ENCODE measurements at places on chromosomes 5 and 9.

DNA sequence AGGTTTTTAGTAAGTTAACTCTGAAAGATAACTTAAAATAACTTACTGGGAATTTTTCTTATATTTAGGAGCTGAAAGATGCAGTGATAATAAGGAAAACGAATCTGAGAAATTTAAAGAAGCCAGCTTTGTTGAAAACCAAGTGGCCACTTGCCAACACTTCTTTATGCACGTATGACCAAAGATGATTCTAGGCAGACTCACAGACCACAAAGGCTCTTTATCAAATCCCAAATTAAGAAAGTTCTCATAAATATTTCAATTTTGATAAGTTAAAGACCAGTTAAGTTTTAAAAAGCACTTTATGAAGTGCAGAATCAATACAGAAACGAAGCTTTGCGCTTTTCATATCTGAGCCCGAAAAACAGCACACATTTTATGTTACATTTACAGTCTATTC is 1.5 kb downstream of the AFF4 start:
- no peak for DNase-seq

DNA sequence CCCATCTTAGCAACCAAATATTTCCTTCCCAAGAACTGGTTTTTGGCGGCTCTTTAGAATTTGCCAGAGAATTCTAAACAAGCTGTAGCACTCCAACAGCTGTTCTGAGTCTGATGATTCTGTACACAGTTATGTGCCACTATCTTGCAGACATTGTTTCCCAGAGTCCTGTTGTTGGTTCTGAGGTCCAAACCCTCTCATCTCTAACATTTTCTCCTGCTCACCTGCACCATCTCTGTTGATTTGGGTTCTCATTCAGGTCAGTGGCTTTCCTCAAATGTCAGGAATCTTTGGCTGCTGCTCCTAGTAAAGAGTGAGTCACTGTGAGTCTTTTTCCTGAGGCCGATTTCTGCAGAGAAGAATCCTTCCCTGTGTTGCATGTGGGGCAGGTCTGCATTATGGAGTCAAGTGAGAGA is 50.0 kb downstream of the CAMSAP1 start:
- no peak for DNase-seq

GRCh38 chr5:147887026-147887627 is 8.6 kb downstream of the SCGB3A2 start:
- no peak for DNase-seq

DNA sequence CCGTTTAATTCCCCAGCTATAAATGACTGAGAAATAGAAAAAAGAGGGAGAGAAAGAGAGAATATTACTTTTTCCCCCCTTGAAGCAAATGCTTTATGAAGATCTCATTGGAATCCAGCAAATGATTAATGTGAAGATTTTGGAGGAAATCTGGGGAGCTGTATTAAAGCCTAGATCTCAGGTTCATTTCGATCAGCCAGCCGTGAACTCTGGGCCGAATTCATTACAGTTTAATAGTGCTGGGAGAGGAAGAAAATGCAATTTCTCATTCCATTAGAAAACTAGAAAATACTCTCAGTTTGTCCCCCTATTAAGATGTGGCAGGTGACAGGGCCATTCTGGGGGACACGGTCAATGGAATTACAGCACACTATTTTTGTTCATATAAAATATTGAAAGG is 4.8 kb downstream of the OTP start:
- no peak for DNase-seq

- no peak for DNase-seq
Observed at GRCh38 chr5:175471628-175472027, 6.7 kb upstream of the SFXN1 start.

- DNase-seq, result no peak
Observed at GRCh38 chr5:82760856-82761255, 316.3 kb downstream of the TMEM167A start.

DNA sequence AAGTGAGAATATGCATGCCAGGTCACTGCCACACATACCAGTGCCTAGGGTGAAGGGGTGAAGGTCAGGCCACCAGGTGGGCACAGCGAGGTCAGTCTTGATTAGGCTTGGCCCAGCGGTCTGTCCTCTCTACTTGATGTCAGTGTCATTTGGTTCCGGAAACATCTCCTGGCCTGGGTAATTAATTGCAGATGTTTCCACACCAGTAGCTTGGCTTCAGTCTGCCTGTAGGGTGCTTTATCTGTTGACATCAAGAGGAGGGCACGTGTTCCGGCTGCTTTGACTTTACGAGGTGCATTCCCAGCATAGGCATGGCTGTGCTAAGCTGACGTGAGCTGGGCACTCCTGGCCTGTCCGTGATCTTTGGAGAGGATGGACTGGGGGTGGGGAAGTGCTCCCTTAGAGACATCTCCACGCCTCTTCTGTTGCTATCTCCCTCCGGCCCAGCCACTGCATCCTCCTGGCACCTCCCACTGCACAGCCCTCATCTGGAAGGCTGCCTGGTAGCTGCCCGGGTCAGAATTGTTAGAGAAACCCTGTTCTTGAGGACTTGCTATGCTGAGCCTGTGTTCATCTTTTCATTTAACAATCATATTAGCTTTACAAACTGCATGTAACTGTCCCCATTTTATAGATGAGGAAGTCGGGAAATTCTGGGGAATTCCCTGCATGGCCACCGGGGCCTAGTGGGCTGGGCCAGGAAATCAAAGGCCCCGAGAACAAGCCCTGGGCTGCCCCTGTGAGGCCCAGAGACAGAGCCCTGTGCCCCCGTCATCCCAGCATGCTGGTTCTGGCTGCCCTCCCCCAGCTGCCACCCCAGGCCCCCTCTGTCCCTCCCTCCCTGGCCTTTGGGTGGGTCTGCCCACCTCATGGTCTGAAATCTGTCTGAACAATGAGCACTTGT is 29.1 kb downstream of the JADE2 start:
- no peak for DNase-seq

GRCh38 chr9:116686693-116687073 is 422 bp upstream of the TRIM32 start:
- no peak for DNase-seq

- DNase-seq, result no peak
Observed at GRCh38 chr9:118985851-118986250, 383.4 kb downstream of the BRINP1 start.

DNA sequence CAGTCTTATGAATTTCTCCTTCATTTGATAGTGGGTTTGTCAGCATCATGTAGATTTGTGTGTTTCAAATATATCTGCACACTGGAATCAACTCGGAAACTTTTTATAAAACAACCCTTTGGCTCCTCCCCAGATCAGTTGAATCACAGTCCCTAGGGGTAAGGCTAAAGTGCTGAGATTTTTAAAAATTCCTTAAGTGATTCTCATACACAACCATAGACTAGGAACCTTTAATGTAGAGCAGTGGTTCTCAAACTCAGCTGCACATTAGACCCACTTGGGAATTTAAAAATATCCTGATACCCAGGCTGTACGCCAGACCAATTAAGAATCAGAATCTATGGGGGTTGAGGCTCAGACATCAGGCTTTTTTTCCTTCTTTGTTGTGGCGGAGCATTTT is 17.5 kb upstream of the JAK2 start:
- no peak for DNase-seq

- DNase-seq, result no peak
Observed at GRCh38 chr5:79032782-79033181, 36.7 kb downstream of the DMGDH start.

GRCh38 chr5:173477345-173478040 is 139.0 kb downstream of the BOD1 start:
- DNase-seq, result no peak

GRCh38 chr5:72117307-72117706 is 10.0 kb downstream of the MAP1B start:
- DNase-seq, result no peak

GRCh38 chr9:126170286-126170823 is 156.3 kb upstream of the MVB12B start:
- no peak for DNase-seq

- DNase-seq, result no peak
Observed at GRCh38 chr5:94976853-94977252, 308.0 kb downstream of the MCTP1 start.

DNA sequence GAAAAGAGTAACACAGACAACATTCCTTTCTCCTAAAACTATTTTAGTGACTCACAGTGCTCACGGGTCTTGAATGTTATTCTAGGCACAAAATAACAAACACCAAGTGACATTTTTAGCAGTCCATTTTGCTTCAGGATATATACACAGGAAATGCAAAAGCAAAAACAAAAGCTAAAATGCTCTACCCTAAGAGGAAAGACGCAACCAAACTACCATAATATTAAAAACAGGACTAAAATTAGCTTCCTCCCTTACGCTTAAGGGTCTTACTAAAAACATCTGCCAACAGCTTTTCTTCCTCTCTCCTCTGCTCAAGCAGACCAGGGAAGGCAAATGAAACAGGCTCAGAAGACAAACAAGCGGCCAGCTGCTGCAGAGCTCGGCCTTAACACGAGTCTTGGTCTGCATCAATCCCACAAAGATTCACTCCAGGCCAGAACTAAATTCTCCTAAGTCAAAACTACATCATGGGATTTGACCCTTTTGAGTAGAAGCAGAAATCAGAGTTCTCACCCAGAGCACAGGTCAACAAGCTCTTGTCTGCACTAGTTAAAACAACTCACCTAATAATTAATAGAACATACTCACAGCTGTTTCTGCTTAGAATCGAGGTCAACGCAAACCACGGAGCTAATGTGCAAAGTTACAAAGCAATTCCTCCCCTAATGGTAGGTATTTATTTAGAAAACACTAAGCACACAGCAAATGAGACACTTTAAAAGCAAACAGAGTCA is 62.3 kb downstream of the RAPGEF1 start:
- DNase-seq, result no peak

DNA sequence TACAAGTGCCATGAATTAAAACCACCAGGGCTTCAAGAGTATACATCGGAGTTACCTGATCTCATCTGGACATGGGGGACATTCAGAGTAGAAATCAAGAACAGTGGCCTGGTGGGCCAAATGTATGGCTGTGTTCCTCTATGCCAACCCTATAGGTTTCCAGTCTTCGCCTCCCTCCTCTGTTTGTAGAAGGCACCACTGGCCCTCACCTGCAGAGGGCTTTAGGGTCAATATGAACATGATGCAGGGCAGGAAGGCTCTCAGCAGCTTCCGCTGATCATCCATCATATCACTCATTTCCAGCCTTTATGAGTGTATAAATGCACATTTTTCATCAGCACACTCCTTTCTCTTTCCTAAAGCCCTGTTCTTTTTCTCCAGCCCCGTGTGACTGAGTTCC is 555.5 kb upstream of the BRINP1 start:
- DNase-seq, result no peak

- DNase-seq, result no peak
Observed at GRCh38 chr9:105643795-105644194, 18.5 kb upstream of the TAL2 start.

- DNase-seq, result no peak
Observed at GRCh38 chr9:96391021-96391765, 7.7 kb upstream of the SLC35D2 start.

DNA sequence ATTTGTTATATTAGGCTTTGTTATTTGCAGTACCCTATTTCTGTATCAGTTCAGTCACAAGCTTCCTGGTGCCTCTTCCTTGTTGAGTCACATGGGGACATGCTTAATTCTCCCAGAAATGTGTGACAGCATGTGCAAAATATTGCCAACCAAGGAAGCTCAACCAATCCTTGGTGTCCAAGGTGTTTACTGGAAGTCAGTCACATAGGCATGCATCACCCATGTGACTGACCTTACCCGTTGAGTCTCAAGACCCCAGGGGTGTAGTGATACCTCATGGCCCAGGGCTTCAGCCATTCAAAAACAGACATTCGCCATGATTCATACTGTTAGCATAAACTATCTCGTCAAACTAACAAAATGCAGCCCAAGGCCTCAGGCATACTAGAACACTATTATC is 9.3 kb upstream of the ANKDD1B start:
- no peak for DNase-seq

DNA sequence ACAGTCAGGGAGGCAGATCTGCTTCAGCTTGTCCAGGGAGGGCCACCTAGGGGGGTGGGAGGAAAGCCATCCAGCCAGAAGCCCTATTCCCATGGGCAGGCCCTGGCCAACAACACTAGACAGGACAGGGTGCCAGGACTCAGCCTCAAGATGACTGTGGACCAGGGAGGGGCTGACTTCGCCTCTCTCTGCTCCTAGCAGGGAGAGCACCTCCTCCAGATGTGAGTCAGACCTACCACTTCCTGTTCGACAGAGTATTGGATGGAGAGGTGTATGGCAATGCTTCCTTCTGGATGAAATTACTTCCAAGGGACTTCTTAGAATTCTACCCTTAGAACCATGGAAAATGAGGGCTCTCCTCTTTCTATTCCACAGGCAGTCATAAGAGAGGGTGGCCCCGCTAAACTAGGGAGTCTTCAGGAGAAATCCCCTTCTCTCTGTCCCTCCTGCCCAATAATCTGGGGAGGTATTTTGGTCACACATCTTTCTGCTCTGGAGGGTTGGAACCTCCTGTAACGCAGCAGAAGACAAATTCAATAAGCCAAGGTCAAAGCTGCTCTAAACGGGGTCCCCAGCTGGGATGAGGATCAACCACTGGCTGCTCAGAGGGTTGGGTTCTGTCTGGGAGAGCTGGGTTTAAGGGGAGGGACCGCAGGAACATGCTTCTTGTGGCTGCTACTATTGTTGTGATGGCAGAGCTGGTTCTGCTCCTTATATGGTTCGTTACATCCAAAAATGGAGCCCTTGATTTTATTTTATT is 23.2 kb upstream of the RCL1 start:
- no peak for DNase-seq

- DNase-seq, result no peak
Observed at GRCh38 chr9:37034305-37034937, 353 bp upstream of the PAX5 start.

DNA sequence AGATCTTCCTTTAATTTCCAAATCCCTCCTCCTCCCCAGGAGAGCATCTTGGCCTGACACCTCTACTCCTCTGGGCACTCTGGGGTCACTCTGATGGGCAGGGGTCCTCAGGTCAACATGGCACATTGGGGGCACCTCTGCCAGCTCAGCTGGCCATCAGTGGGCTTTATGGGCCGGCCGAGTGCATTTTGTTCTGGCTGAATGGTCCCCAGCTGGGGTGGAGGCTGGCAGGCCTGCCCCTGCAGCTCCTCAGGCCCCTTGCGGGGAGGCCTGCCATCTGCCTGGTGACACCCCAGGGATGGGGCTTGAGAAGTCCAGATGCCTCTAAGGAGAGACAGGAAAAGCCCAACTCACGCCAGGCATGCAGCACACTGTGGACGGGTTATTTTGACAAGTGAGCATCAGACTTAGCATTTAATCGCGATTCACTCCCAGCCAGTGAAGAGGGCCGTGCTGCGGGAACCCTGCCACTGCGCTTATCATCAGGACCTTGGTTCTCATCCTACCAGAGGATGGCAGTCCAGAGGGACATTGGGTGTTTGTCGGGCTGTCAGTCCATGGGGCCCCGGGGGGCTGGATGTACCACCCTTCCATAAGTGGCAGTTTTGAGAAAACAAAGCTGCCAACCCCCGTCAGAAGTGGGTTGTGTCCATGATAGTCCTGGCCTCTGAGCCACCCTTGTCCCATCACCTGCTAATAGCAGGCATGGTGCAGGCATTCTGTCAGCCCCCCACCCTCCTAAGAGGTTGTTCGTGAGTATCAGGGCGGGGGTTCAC is 21.7 kb downstream of the PHF2 start:
- no peak for DNase-seq

GRCh38 chr5:129406440-129406839 is 53.7 kb upstream of the ADAMTS19 start:
- DNase-seq, result no peak
